ENCODE measurements at places on chromosomes 6 and 20.
A peak's percentile ranks its signal among the peaks of the same experiment; 100 is the strongest.

- DNase-seq: no peak
These were observed 157.5 kb downstream of the SMOC2 start for GRCh38 chr6:168598251-168599117.

GRCh38 chr6:140380427-140381218 is 1006.2 kb upstream of the CITED2 start:
- no peak for DNase-seq

DNA sequence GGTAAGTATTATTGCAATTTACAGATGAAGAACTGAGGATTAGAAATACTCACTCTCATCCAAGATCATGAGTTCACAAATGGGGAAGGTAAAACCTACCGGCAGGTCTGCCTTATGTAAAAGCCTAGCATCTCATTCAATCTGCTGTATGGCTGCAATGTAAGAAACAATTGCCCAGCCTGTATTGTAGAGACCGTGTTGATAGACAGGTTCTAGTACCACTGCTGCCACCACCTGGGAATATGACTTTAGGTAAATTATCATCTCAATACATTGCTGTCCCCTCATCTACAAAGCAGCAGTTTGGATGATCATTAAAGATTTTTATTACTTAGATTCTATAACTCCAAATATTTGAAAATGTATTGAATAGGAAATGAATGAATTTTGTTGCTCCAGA is 23.3 kb upstream of the ARHGAP18 start:
- no peak for DNase-seq

DNA sequence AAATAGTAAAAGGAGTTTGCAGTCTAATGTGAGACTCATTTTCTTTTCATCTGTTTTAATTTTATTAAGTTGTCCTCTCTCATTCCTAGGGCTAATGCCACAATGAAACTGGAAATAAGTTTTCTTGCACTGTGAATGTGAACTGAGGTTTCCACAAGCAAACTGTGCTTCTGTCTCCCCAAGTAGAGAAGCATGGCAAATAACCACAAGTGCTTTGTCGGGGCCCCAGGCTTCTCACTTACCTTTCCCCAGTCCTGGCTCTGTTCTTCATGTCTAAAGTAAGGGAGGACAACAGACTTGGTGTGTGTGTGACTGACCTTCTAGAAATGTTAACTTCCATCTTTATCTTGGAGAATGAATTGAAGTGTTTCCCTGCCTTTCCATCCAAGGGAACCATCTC is 80.8 kb downstream of the CBFA2T2 start:
- DNase-seq: no peak

DNA sequence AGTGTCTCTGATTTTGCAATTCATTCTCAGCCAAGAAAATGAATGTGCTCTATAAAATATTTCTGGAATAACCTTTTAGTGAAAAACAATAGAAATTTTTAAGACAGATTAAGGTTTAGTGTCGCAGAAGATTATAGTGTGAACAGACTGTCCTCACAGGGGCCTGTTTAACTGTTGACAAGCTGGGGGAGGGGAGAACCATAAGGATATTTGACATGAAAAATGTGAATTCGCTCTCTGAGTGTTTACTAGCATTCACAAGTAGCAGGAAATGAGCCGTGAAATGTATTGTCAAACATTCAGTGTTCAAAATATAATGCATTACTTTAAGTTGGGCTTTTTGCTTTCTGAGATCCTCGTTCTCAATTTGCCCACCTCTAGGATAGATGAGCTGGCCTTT is 134.8 kb upstream of the TSHZ2 start:
- DNase-seq: no peak

DNA sequence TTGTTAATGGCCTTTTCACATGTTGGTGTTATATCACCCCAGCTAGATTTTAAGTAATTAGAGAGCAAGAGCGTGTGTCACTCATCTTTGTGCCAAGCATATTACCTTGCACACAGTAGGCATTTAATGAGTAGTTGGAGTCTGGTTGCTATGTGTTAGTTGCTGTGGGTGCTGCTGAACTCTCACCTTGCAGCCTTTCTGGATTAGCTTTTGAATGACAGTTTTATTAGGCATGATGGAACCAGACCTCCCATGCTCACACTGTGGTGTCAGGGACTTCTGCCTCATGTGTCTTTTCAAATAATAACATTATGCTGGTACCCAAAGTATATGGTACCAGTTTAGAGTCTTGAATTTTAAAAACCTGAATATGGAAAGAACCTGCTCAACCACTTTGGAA is 55.9 kb downstream of the TRAF3IP2 start:
- no peak for DNase-seq

DNA sequence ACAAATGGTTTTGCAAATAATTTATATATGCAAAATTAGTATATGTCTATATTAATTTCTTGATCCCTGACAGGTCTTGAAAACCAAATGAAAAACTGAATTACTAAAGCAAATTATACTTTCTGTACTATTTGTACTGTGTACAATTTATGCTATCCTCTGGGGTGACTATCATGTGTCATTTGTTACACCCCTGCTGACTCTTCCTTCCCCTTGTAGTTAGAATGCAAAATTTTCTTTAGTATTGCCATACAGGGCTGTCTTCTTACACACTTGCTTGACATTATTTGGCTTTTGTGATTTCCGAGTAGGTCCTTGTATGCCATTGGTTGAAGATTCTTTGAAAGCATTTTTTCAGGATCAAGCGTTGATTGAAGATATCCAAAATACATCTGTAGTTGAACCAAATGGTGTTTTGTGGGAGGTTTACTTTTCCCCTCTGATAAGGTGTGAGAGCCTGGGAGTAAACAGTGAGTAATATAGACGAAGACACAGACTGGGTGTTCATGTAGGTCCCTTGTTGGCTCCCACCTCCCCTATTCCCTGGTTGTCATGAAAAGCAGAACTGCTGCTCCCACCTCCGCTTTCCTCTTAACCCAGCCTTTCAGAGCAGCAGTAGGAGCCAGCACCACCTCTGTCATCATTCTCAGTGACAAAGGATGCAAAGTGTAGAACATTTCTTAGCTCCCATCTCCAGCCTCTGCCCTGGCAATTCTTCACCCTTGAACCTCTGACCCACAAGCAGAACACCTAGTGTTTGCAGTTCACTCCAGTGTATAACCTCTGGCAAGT is 29.0 kb downstream of the NCOA7 start:
- DNase-seq: no peak

DNA sequence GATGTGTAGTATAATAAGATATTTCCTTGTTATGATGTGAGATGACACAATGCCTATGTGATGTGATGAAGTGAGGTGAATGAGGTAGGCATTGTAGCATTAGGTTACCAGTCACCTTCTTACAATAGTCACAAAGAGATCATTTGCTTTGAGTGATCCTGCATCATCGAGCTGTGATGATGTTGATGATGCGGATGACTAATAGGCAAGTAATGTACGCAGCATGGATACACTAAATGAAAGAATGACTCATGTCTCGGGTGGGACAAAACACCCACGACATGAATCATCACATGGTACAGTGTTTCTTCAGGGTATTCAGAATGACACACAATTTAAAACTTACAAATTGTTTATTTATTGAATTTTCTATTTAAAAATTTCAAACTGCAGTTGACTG is 806.3 kb upstream of the GJE1 start:
- peak; percentile 92 for DNase-seq

DNA sequence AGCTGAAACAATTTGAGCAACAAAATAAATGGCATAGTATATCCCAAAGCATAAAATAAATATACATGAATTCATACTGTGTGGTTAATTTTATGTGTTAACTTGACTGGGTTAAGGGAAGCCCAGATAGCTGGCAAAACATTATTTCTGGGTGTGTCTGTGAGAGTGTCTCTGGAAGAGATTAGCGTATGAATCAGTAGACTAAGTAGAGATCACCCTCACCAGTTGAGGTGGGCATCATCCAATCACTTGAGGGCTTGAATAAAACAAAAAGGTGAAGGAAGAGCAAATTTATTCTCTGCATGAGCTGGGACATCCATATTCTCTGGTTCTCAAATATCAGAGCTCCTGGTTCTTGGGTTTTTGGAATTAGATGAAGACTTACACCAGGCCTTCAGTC is 17.9 kb downstream of the SLC22A16 start:
- no peak for DNase-seq

DNA sequence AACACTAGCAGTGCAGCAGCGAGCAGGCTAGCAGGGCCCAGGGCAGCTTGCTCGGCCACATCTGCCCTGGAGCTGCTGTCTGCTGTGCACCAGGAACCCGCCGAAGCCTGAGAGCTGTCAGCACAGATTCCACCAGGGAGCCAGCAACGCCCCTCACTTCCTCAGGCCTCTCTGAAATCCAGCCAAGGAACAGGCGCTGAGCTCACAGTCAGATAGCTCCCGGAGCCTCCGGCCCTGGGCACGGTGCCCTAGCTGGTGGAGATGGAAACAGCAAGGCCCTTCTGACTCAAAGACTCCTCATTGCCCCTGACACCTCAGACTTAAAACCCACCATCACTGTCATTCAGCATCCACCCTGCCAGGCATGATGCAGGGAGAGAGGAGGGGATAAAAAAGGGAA is 839.4 kb downstream of the MAFB start:
- DNase-seq: peak; percentile 87

DNA sequence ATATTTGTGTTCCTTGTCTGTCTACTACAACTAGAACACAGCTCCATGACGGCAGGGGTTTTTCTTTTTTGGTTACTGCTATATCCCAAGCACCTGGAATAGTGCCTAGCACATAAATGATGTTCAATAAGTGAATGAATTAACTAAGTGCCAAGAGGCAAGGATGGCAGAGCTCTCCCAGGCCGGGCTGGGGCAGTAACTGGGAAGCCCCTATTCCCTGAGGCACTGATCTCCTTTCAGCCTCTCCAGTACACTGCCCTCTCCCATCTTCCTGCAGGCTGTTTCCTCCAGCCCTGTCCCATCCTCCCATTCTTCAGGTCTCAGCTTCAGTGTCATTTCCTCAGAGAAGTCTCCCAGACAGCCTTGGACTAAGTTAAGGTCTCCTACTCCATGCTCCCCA is 29.0 kb upstream of the SPDEF start:
- no peak for DNase-seq

- no peak for DNase-seq
These were observed 95.0 kb upstream of the FAM8A1 start for GRCh38 chr6:17505062-17505476.

- DNase-seq: no peak
These were observed 69.0 kb downstream of the ID4 start for GRCh38 chr6:19906171-19906570.

GRCh38 chr6:21597801-21598673 is 4.5 kb downstream of the SOX4 start:
- DNase-seq: no peak

- no peak for DNase-seq
These were observed 6.6 kb downstream of the MYL9 start for GRCh38 chr20:36548006-36548315.

DNA sequence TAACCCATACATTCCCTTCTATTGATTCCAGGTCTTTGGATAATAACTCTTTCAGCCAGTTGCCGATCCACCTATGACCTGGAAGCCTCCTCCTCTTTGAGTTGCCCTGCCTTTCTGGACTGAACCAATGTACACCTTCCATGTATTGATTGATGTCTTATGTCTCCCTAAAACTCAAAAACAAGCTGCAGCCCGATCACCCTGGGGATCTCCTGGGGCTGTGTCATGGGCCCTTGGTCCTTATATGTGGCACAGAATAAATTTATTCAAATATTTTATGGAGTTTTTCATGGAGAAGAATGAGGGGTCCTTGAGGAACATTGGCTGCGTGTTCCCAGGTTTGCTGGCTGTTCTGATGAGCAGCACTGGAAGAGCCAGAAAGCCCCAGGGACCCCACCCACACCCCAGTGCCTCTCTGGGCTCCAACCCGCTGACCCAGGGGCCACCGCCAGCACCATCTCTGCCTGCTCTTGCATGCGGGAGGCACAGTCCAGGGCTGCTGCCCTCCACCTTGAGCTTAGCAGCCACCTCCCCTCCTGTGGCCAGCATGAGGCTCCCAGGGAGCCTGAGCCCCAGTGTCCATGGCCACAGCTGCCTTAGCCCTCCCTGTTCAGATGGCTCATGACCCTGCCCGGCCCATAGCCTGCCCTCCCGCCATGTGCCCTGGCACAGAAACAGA is 36.5 kb upstream of the CST7 start:
- DNase-seq: no peak

GRCh38 chr6:111926731-111927302 is 53.6 kb upstream of the FYN start:
- no peak for DNase-seq

DNA sequence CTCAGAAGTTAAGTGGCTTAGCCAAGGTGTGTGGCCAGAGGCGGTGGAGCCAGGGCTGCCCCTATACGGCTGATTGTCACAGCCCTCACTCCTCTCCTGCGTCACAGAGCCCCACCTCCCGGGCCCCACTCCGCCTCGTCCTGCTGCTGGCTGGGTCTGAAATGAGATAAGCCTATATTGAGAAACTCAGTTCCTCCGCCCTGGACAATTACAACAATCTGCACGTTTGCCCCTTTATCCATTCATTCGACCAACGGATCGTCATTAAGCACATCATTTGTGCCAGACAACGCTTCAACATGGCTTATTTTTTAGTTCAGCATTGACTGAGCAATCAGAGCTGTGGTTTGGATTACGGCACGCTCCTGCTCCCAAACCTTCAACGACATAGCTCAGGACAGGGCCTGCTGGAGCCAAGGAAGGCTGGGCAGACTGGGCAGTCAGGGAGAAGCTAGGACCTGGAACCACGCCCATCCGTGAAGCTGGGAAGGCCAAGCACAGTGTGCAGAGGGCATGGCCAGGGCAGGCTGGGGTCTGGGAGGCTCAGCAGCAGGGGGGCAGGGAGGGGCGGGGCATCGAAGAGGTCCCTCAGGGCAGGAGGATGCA is 16.6 kb upstream of the EZR start:
- DNase-seq: no peak

GRCh38 chr6:43791745-43792422 is 21.9 kb downstream of the VEGFA start:
- DNase-seq: no peak

- no peak for DNase-seq
These were observed 46.1 kb upstream of the MTRF1L start for GRCh38 chr6:153048631-153049030.

- DNase-seq: no peak
These were observed 30.4 kb upstream of the SNX9 start for GRCh38 chr6:157792671-157793070.

DNA sequence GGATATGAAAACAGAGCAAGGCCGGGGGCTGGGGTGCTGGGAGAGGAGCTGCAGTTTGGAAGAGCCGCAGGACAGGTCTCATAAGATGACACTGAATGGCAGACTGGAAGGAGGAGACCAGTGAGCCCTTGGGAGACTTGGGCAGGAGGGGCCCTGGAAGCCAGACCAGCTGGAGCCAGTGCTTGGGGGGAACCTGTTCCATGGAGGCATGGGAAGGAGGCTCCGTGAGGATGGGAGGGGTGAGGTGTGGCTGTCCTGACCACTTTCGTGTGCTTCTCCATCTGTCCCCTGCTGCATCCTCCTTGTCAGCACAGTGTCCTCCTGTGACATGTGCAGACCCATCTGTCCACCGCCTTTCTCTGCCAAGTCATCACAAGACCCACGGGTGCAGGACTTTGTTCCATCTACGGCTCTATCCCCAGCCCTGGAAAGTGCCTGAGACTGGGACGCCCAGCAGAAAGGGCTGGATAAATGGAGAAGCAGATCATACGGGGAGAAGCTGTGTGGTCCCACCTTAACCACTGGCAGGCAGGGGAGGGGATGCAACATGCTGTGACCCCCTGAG is 84.8 kb upstream of the MPC1 start:
- no peak for DNase-seq
